ENCODE measurements at places on chromosomes 6 and 20.

DNA sequence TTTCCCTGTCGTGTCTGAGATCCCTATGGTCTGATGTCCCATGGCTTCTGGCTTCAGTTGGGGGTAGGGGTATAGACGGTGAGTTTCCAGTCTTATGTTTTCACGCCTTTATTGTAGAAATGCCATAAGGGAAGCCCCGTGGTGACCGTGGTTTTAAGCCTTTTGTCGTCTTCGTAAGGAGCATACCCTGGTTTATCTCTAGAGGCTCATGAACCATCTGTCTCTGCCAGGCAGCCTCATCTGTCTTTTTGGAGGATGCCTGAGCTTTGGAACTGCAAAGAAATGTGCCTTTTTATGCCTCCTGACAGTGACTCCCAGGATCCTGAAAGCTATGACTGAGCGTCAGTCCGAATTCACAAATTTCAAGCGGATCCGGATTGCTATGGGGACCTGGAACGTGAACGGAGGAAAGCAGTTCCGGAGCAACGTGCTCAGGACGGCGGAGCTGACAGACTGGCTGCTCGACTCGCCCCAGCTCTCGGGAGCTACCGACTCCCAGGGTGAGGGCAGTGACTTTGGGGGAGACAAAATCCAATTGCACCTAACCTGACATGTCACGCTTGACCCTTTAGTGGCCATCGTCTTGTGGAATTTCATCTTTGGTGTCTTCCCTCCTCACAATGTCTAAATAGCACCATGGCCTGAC lies 84.6 kb downstream of the SYNJ2 start:
- DNase-seq, result no peak

- DNase-seq, result no peak
Measured at GRCh38 chr6:46053039-46053933, 37.6 kb upstream of the CLIC5 start.

GRCh38 chr6:33323623-33323948 lies 6.0 kb upstream of the ZBTB22 start:
- no peak for DNase-seq

DNA sequence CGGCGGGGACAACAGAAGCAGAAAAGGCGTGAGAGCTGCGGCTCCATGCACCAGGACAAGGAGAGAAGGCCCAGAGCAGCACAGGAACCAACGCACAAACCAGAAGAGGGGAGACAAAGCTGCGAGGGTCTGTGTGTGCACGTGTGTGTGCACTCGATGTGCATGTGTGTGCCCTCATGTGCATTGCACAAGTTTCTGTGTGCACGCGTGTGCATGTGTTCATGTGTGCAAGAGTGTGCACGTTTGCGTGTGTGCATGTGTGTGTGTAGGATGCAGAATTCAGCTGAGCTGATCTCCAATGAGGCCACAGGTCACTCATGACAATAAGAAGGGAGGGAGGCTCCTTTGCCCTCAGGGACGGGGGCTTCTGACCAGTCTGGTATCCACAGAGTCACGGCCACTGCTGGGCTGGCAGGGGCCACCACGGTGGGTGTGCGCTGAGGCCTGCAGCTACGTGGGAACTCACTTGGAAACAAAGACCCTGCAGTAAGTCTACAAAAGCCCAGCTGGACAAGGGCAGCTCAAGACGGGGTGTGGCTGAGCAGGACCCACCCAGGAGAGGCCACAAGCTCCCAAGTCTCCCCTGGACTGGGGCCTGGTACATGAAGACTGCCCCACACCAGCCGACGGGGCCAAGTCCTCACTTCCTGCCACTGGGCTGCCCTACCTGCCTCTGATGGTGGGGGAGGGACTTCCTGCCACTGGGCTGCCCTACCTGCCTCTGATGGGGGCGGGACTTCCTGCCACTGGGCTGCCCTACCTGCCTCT lies 48.1 kb upstream of the CHRNA4 start:
- no peak for DNase-seq

DNA sequence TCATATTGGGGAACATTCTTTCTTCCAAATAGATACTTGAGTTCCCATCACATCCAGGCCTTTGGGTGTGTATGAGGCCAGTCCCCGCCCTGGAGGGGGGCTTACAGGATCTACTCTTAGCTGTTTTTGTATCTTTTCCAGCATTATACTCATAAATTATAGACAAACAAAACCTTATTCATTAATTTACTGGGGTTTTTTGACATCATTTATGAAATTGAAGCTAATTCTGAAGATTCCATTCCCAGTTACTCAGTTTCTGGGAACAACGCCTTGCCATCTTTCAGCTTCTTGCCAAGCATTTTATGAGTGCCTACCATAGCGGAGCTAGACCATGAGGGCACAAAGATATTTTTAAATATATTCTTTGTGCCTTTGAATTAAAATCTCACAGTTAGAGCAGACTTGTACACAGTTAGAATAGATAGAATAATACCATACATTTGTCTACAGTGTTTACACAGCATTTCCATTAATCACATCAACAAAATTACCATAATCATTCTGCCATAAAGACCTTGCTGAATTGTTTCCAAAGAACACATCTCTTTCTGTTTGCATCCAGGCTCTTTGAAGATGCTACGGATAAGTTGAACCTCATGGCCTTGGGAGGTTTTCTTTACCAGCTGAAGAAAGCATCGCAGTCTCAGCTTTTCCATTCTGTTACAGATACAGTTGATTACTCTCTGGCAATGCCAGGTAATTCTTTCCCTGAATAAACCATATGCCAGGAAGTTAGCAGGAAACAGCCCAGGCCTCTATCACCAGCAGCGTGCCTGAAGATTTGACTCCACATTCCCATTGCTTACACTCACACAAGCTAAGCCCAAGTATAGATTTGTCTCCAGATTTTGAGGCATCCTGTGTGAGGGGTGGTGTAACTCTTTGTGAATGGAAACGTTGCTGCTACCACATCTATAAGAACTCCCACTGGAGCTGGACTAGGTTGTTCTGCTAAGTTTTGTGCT lies 75.4 kb upstream of the PBOV1 start:
- no peak for DNase-seq

DNA sequence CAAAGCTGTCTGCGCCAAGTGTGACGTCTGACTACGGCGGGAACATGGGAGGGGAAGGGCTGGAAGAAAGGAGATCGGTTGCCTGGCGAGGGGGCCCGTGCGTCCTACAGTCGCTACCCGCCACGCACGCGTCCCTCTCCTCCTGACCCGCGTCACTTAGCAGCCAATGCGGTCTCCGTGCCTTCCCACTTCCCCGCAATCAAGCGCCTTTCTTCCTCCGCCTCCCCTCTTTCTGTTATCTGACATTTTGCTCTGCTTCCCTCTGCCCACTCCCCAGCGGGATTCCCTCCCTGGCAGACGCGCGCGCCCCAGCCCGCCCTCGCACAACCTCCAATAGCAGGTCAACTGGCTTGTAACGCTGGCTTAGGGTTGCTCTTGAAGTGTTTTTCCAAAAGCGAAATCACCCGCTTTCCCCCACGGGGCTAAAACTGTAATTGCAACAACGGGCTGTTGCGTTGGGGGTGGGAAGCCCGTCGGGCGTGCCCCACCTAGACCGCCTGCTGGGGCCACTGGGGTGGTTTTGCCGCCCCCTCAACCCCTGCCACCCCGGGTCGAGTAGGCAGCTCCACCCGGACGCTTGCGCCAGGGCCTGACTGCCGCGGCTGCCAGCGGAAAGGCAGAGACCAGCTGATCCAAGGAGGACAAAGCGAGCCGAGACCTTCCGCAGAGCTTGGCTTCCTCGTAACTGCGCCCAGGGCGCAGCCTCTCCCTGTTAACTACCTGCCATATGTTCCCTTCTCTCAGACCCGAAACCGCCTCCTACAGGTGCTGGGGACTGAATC lies 6.2 kb upstream of the SOX4 start:
- peak; percentile 86 for DNase-seq

DNA sequence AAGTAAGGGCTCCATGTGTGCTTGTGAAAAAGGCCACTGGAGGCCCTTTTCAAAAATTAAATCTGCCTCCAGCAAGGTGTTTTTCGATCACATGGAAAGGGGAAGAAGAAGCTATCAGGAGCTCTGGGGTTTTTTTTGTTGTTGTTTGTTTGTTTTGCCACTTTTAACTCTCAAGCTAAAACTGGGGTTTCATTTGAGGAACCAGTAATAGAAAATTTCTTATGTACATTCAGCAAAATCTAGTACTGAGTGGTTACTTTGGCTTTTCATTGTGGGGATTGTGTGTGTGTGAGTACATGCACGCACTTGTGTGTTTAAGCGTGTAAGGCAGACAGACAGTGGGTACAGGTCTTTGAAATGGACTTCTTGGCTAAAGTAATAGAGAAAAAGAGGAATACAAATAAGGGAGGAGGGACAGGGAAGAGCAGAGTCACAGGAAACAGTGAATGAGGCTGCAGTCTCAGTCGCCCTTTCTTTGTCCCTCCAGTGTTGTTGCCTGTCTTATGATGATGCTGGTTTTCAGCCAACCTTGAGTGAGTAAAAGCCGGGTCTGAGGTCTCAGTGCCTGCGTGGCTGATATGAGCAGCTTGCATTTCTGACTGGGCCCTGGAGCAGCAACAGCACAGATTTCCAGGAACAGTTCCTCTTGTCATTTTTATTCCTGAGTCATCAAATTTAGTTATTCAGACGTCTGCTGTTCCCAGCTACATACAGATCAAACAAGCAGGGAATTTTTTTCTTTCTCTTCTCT lies 26.2 kb downstream of the SLC16A10 start:
- DNase-seq, result no peak

DNA sequence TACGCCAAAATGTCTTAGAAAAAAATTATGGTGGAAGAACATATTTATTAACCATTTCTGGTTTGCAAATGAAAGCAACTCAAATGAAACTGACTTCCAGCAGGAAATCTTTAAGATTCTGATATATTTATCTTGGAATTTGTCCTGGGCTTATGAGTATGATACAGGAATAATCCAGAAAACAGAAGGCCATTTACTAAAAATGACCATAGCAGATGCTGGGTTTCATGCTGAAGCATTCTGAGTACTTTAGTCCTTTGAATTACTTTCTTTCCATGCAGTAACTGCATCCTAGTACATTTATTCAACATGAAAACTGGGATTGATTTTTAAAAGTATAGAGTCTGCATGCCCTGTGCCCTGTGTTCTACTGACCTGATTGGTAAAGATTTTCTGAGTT lies 172.4 kb downstream of the CLVS2 start:
- no peak for DNase-seq

- no peak for DNase-seq
Measured at GRCh38 chr20:24492031-24492607, 22.7 kb downstream of the SYNDIG1 start.

- DNase-seq, result no peak
Measured at GRCh38 chr6:56625356-56625755, 17.3 kb downstream of the DST start.

- no peak for DNase-seq
Measured at GRCh38 chr6:1869769-1870168, 260.1 kb downstream of the FOXC1 start.

- DNase-seq, result no peak
Measured at GRCh38 chr6:37943436-37944058, 124.0 kb downstream of the ZFAND3 start.

- DNase-seq, result no peak
Measured at GRCh38 chr6:126886106-126886505, 232.4 kb upstream of the RSPO3 start.

DNA sequence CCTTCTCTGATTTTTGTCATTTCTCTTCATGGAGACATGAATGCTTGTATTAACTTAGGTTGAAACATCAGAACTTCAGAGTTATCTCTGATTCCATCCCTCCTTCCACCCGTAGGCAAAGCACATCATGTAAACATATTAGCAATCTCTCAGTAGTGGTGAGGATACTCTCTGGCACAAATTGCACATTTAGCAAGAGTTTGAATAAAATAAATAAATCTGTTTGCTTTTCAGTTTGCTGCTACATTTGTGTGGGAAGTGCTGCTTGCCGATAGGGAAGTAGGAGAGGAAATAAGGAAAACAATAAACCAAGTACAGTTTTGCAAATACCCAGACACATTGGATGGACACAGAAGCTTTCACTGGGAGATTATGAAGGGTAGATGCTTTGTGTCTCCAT lies 359.0 kb downstream of the BCKDHB start:
- DNase-seq, result no peak

DNA sequence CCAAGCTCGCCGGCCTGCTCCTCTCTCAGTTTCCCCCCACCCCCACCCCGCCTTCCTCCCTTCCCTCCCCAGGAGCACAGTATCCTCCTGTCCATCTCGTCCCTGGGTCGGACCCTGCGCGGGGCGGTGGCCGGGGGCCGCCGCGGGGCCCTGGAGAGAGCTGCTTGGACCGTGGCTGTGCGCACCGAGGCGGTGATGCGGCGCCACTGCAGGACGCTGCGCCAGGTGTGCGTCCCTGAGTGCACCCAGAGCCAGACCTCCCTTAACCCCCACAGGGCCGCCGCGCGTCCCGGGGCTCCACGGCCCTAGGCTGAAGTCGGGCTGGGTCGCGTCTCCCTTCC lies 2.2 kb downstream of the C20orf204 start:
- no peak for DNase-seq

- peak; percentile 74 for DNase-seq
Measured at GRCh38 chr6:68967549-68968300, 332.6 kb downstream of the ADGRB3 start.

GRCh38 chr6:129364767-129365166 lies 345.2 kb downstream of the ARHGAP18 start:
- DNase-seq, result no peak

DNA sequence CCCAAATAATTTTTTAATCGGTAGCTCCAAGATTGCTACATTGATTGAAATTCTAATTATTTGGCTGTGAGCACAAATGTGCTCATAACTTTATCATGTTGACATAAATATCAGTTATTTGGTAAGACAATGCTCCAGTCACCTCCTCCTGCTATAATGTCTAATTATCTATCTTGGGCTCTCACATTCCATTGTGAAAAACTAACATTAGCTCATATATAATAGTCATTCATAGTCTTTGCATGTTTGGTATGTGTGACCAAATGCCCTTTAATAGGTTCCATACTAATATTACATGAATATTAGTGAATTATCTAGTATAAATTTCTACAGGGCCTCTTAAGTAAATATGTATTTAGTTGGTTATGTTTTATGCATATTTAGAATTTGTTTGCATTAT lies 185.6 kb upstream of the MCHR2 start:
- DNase-seq, result no peak

DNA sequence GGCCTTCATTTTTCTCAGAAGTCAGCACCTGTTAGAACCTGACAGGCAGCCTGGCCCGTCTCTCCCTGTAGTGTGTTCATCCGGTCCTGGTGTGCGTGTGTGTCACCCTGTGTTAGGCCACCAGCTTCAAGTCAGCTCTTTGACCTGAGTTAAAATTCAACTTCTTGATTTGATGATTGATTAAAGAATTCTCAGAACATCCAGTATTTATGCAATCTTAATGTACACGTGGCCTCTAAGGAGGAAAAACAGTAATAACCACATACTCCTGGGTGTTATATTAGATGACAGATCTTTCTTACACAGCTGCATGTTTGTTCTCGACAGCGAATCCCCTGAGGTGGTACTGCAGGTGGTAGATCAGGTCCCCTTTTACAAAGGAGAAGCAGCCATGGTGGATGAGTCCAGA lies 19.1 kb upstream of the TMEM217 start:
- DNase-seq, result no peak

DNA sequence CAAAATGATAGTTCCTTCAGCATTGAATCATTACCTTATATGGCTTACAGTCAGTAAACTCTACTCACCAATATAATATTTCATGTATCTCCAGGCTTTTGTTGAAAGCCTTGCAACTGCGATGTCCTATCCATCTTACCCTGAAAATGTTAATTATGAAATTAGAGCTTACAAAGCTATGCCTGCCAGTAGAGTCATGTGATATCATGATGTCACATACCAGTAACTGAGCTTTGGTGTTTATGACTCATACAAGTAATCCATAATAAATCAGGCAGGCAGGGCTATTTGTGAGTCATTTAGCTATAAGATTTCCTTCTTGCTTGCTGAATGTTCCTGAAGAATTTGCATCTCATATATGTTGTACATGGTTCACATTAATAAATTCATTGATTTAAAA lies 44.9 kb upstream of the FAM83B start:
- DNase-seq, result no peak

Data from D341Med (cell line).